ENCODE measurements at places on chromosomes 5 and 9. TPM values are rescaled to one million over a fixed set of nuclear protein-coding genes. Genes with fewer than 3 reads are reported as not detected.

DNA sequence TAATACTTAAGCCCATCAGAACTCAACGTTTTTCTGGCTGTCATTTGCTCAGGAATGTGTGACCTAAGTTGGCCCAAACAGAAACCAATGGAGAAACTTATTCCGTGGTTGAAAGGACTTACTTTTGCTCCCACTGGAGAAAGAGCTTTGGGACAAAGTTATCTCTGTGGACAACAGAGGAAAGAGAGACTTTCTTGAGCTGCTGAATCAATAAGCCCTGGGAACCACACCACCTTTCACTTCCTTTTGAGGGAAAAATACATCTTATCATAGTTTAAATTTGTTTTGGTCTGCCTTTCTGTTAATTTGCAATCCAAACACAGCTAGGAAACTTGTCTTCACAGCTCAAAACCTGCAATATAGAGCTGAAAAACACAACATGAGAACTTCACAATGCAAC is 62.8 kb upstream of the VCAN start:
- DNase-seq, result no peak

DNA sequence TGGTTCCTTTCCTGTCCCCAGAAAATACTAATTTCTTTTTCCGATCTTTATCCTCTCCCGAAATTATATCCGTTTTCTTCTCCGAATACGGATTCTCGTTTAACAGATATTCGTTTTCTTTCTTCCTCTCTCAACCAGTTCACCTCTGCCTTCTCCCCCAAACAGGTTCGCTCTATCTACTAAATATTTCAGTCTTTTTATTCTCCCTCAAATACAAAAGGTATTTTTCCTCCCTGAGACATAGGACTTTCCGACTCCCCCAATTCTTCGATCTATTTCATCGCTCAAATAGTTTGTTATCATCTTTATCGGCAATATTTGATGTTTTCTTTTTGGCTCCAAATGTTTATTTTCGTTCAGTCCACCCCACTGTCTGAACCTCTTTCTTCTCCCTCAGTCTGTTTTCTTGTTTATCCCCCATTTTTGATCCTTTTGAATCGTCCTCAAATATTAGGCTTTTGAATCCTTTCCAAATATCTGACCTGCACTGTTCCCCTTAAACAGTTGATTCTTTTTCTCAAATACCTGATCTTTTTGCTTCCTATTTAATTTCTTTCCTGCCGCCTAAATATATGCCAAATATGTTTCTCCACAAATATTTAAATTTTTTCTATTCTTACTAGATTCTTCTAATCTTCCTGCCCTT is 4.4 kb downstream of the PITX1 start:
- DNase-seq, result no peak

The FOXI1 gene
- 0.69 TPM for total RNA-seq

The NDFIP1 gene
- 80.0 TPM for total RNA-seq

- no peak for DNase-seq
Measured at GRCh38 chr9:74643303-74643923, 146.3 kb downstream of the RORB start.

GRCh38 chr5:67855523-67855922 is 360.0 kb upstream of the PIK3R1 start:
- no peak for DNase-seq
